ENCODE measurements at places on chromosomes 3 and 15. TPM values are rescaled to one million over a fixed set of nuclear protein-coding genes. Genes with fewer than 3 reads are reported as not detected.

DNA sequence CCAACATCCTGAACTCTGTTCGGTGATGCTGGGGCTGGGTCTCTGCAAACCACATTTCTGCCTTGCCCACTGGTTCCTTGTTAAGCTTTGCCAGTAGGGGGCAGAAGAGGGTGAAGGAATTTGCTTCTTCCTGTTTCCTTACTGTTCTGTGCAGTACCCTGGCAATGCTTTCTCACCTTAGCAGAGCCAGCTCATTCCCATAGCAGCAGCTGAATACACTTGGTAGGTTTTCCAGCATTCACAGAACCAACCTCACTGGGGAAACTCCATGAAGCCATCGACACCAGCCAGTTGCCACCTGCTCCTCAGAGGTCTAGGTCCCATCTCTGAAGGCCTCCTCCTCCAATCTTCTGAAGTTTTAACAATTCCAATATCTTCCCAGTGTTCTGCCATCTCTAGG is 308.4 kb downstream of the PDCD6IP start:
- DNase-seq: peak; percentile 80

- DNase-seq: no peak
Observed at GRCh38 chr3:32562640-32563039, 8.0 kb downstream of the DYNC1LI1 start.

GRCh38 chr15:96321639-96322535 is 8.6 kb upstream of the NR2F2 start:
- DNase-seq: peak; percentile 51

GRCh38 chr3:183455089-183455488 is 26.7 kb upstream of the MCF2L2 start:
- no peak for DNase-seq

GRCh38 chr15:78922527-78922926 is 22.3 kb downstream of the CTSH start:
- no peak for DNase-seq

DNA sequence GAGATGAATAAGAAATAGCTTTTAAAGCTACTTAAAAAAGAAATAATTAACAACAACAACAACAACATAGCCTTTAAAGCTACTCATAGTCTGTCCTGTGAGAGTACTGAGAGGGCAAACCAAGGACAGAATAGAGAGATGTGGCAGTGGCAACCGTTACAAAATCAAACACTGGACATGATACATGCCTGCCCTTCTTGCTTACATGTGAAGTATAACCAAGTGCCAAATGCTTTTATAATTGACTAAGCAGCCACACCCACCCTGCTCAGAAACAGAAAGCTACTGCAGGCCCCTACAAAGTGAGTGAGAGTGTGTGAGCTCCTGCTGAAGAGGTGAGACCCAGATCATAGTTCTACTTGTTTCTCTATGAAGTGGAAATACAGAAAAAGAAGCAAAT is 38.4 kb downstream of the NDUFB4 start:
- DNase-seq: no peak

Gene TRAK1
- 47.4 TPM for total RNA-seq

Gene TRAT1
- total RNA-seq: not detected

All from GM23338 (cell line).